Type B pancreatic cell (in vitro differentiated cells): ENCODE measurements at places on chromosomes 2 and 18. TPM values are rescaled to one million over a fixed set of nuclear protein-coding genes. Genes with fewer than 3 reads are reported as not detected.

Gene PNPT1
- 21.6 and 29.0 TPM in 2 replicates for total RNA-seq

Gene ADAM23
- total RNA-seq, result 3.1 and 20.2 TPM in 2 replicates

Gene SCTR
- total RNA-seq, result 1.9 and 2.4 TPM in 2 replicates

Gene RAB6C
- total RNA-seq, result 0.29 and 0.50 TPM in 2 replicates

DNA sequence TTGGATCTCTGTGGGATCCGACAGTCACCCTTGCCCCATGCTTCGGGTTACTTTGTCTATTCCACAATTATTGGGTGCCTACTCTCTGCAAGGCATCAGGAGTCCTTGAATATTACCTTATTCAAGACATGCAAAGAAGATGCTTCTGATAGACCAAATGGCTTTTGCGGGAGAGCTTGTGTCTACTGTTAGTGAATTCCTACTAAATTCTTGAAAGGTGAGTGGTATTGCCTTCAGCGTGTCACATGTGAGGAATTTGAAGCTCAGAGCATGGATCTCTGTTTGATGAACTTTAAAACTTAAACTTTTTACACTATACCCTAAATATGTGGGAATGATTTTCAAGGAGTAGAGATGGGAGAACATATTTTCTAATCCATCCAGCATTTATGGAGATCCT, 184.4 kb downstream of the LTBP1 start:
- no peak overlapping the region for H3K27ac ChIP-seq
- peaks cover 8% of the 10 kb centered on the region for H3K36me3 ChIP-seq
- peaks cover 22% of the 10 kb centered on the region for H3K4me1 ChIP-seq
- H3K4me3 ChIP-seq, result no peak overlapping the region
- H3K27me3 ChIP-seq, result no peaks in the 10 kb centered on the region
- DNase-seq, result no peak

- H3K4me3 ChIP-seq, result no peak overlapping the region
- peak overlapping the region; percentile 22 for H3K27ac ChIP-seq
- H3K27me3 ChIP-seq, result no peaks in the 10 kb centered on the region
- no peak for DNase-seq
- H3K4me1 ChIP-seq, result peaks cover 61% of the 10 kb centered on the region
Observed at GRCh38 chr2:43274055-43274454, 47.6 kb upstream of the ZFP36L2 start.

GRCh38 chr18:25050605-25051004, 301.4 kb downstream of the ZNF521 start:
- H3K27me3 ChIP-seq, result no peaks in the 10 kb centered on the region
- H3K4me3 ChIP-seq, result no peak overlapping the region
- H3K27ac ChIP-seq, result no peak overlapping the region
- H3K36me3 ChIP-seq, result no peaks in the 10 kb centered on the region
- no peak for DNase-seq
- H3K4me1 ChIP-seq, result peaks cover 5% of the 10 kb centered on the region

DNA sequence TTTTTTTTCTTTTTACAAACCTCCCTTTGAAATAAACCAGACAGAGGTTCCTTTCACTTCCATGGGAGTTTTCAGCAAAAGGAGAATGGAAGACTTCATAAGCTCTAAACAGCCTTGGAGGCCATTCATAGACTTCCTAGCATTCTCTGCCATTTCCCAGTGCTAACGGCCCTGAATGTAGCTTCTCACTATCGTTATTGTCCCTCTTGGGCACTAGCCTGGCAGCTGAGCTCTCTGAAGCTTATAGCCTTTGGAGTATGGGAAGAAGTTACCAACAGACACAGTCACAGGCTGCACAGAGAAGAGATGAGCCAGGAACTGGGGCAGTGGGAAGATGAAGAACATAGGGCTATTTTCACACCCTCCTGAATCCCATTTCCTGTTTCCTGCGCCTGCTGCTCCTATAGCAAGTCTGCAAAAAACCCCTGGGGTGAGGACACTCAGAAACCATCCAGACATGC, 29.1 kb upstream of the EPC2 start:
- H3K4me3 ChIP-seq, result no peak overlapping the region
- peak overlapping the region; percentile 93 for H3K27ac ChIP-seq
- H3K36me3 ChIP-seq, result no peaks in the 10 kb centered on the region
- no peak for DNase-seq

- no peak overlapping the region for H3K4me3 ChIP-seq
- no peaks in the 10 kb centered on the region for H3K36me3 ChIP-seq
- H3K27ac ChIP-seq, result no peak overlapping the region
- H3K27me3 ChIP-seq, result no peaks in the 10 kb centered on the region
Observed at GRCh38 chr2:28206762-28207161, 185.9 kb upstream of the FOSL2 start.

DNA sequence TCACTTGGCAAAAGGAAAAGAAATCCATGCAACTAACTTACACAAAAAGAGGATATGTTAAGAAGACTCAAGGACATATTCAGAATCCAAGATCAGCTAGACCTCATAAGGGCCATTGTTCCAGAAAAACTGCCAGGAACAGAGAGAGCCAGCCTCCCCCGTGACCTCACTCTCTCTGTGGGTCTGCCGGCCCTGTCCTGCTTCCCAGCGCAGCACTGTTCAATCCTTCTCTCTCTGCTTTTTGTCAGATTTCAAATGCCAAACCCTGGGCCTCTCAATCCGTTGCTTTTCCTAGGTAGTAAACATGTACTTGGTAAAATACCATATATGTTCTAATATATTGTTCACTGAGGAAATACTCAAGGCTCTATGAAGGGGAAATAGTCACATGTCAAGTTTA, 40.0 kb upstream of the ACKR3 start:
- no peak for DNase-seq
- no peak overlapping the region for H3K27ac ChIP-seq
- peaks cover 23% of the 10 kb centered on the region for H3K4me1 ChIP-seq

- H3K4me1 ChIP-seq, result peaks cover 27% of the 10 kb centered on the region
- H3K4me3 ChIP-seq, result no peak overlapping the region
- peaks cover 11% of the 10 kb centered on the region for H3K36me3 ChIP-seq
- peak overlapping the region; percentile 76 for H3K27ac ChIP-seq
- DNase-seq, result no peak
- H3K27me3 ChIP-seq, result no peaks in the 10 kb centered on the region
Observed at GRCh38 chr18:58201733-58202730, 158.0 kb downstream of the NEDD4L start.

DNA sequence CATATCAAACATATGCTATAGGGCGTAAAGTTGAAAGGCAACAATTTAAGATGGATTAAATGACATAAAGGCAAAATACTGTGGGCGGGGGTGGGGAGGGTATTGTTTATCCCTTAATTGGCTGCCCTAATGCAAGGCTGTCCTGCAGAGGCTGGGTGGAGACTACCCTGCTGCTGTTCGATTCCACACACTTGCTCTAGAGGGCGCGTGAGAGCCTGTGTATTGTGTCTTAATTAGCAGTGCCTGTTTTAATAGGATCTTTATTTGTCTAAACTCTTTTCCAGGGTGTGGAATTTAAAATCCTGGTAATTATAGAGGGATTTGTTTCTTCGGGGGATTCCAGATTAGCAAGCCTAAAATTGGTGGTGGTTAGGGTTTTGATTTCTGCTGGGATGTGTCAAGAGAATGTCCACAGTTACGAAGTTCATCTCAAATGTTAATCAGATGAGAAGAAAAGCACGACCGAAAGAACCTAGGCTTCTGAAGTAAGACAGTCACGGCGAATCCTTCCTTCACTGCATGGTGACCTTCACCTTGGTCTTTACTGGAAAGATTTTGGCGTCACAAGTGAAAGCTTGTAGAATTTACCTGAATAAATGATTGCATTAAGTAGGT, 103.5 kb upstream of the MAP3K20 start:
- no peak overlapping the region for H3K27ac ChIP-seq
- no peak for DNase-seq
- H3K4me3 ChIP-seq, result no peak overlapping the region
- no peaks in the 10 kb centered on the region for H3K36me3 ChIP-seq
- no peaks in the 10 kb centered on the region for H3K27me3 ChIP-seq

DNA sequence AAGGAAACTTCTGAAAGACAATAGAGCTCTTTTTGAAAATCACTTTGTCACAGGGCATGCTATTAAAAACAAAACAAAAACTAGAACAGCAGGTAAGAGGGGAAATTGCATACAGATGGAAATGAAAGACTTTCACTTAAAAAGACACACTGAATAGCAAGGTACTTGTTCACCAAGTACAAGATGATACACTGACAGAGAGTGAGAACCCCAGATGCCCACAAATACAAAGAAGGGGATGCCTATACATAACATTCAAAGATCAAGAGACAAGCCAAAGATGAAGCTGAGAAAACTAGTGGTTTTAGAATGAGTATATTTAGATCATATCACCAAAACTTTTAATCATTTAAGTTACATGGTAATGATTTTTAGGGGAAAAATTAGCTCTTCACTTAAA, 60.7 kb downstream of the ASXL2 start:
- no peak overlapping the region for H3K27ac ChIP-seq
- peaks cover 4% of the 10 kb centered on the region for H3K4me1 ChIP-seq
- no peaks in the 10 kb centered on the region for H3K27me3 ChIP-seq
- peaks cover 4% of the 10 kb centered on the region for H3K36me3 ChIP-seq

GRCh38 chr2:117801826-117802225, 12.7 kb upstream of the DDX18 start:
- H3K36me3 ChIP-seq, result no peaks in the 10 kb centered on the region
- H3K27me3 ChIP-seq, result peaks cover 3% of the 10 kb centered on the region
- no peak for DNase-seq
- no peak overlapping the region for H3K27ac ChIP-seq

GRCh38 chr2:222292149-222293134, 6.4 kb downstream of the PAX3 start:
- DNase-seq, result no peak
- peak overlapping the region; percentile 78 for H3K4me3 ChIP-seq
- peaks cover 7% of the 10 kb centered on the region for H3K36me3 ChIP-seq
- H3K27ac ChIP-seq, result peak overlapping the region; percentile 32
- H3K27me3 ChIP-seq, result peaks cover 100% of the 10 kb centered on the region

GRCh38 chr2:203427061-203427460, 98.9 kb downstream of the ABI2 start:
- H3K36me3 ChIP-seq, result peaks cover 29% of the 10 kb centered on the region
- H3K27me3 ChIP-seq, result no peaks in the 10 kb centered on the region
- no peaks in the 10 kb centered on the region for H3K4me1 ChIP-seq

DNA sequence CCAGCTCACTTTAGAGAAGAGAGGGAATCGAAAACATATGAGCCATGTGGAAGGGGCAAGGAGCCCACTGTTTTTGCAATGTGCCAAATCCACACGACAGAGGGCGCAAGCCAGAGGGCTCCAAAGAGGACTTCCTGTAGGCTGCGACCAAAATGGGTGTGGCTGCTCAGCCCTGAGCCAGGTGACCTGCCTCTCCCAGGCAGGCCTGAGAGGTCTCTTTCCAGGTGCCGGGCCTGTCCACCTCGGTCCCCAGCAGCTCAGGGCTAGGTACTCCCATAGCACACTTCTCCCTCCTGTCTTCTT, 153.8 kb downstream of the TTC32 start:
- H3K4me1 ChIP-seq, result peaks cover 12% of the 10 kb centered on the region
- no peak for DNase-seq
- peaks cover 28% of the 10 kb centered on the region for H3K27me3 ChIP-seq
- no peak overlapping the region for H3K4me3 ChIP-seq
- no peak overlapping the region for H3K27ac ChIP-seq

DNA sequence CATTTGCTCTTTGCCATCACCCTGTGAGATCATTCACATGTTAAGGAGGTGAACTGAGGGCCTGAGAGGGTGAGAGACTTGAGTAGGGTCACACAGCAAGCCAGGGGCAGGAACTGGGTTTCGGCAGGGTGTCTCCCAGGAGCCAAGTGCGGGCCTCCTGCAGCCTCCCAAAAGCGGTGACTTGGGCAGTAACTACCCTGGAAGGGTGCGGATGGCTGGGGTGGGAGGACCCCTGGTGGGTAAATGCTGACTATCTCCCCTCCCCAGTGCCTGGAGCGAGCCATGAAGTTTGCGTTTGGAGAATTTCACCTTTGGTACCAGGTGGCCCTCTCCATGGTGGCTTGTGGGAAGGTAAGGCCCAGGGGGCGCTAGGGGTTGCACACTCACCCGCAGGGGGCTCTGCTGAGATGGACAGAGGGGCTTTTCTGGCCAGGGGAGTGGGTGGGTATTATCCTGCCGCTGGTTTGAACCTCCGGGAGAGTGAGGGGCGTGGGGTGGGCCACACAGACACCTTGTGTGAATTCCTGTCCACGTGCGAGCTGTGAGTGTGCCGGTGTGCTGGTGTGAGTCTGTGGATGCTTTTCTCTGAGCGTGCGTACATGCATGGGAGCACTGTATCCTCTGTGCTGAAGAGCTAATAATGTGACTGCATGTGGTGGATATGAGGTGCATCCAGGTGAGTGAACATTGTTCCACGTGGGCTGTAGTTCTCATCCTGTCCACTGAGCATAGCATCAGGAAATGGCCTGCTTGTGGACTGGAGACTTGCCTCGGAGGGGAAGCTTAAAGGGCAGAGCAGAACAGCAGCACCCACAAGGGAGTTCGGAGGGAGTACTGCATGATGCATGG, 91.0 kb upstream of the MCFD2 start:
- DNase-seq, result no peak
- peak overlapping the region; percentile 70 for H3K27ac ChIP-seq
- H3K4me3 ChIP-seq, result peak overlapping the region; percentile 34

DNA sequence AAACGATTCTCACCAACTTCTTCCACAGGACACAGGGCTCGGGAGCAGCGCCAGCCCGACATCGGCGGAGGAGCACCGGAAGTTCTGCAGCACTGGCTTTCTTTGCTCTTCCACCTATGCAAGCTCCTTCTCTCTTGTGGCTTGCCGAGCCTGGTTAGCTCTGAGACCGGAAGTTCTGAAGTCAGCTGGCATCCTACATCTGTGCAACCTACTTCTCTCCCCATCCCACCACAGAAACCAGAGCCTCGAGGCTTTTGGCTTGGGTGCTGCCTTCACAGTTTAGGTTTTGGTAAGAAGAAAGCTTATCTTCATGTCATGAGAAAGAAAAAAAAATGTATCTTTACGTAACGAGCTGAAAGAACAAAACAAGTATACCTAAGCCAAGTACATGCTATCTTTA, 111.7 kb downstream of the ANKRD44 start:
- peaks cover 15% of the 10 kb centered on the region for H3K4me1 ChIP-seq
- H3K36me3 ChIP-seq, result no peaks in the 10 kb centered on the region
- H3K27me3 ChIP-seq, result no peaks in the 10 kb centered on the region

DNA sequence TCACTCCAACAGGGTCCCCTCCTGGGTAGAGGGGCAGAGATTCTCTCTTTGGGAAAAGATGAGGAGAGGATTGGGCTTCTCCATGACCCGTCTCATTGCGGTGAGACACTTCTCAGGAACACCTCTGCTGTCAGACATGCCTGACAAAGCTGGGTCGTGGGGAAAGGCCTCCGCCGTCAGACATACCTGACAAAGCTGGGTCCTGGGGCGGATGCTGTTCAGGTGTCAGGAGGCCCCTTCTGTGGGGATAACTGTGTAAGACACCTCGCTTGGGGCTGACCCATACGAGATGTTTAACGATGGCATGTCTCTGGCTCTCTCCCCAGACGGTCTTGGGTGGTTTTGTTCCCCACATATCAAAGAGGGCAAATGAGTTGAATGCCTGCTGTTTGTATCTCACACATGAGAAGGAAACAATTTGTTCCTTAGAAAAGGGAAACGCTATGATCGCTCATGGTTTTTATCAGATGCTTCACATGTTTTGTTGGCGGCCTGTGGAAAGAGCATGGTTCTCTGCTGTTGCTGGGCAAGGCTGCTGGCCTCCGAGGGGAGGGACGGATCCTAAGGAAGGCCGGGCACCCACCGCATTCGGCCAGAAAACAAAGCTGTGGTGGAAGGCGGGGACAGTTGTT, 40.8 kb upstream of the PXDN start:
- H3K4me1 ChIP-seq, result peaks cover 6% of the 10 kb centered on the region
- no peak for DNase-seq
- H3K36me3 ChIP-seq, result no peaks in the 10 kb centered on the region
- H3K27ac ChIP-seq, result no peak overlapping the region
- no peak overlapping the region for H3K4me3 ChIP-seq
- H3K27me3 ChIP-seq, result peaks cover 20% of the 10 kb centered on the region
